Type B pancreatic cell (in vitro differentiated cells): ENCODE measurements at places on chromosomes 3 and 15.

- DNase-seq = no peak
Observed at GRCh38 chr3:133123636-133124035, 85.4 kb downstream of the TMEM108 start.

- DNase-seq = no peak
Observed at GRCh38 chr3:25665315-25666280, 891 bp upstream of the TOP2B start.

DNA sequence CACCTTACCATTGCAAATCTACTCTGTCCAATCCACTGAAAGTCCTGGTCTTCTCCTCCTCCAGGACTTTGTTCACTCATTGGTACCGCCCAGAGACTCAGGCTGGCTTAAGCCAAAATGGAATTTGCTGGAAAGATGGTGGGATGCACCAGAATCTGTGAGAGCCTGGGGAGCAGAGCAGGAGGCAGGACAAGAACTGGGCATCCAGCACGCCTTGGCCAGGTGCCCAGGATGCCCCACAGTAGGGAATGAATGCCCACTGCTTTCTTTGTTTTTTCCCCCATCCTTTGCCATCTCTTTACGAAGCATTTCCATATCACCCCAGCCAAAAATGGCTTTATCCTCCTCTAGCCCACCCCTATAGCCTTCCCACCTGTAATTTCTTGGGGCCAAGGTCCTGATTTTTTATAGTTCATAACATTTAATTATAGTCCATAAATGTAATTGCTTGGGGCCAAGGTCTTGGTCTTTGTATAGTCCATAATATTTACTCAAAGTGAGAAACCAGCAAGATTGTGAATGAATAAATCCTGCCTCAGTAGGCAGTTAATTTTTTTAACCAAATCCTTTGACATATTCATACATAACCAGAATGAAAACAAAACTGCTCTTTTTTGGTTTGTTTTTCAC, 23.3 kb upstream of the IREB2 start:
- no peak for DNase-seq

GRCh38 chr3:188262913-188263683, 109.1 kb downstream of the LPP start:
- no peak for DNase-seq

GRCh38 chr3:15585111-15585845, 16.1 kb downstream of the HACL1 start:
- no peak for DNase-seq

DNA sequence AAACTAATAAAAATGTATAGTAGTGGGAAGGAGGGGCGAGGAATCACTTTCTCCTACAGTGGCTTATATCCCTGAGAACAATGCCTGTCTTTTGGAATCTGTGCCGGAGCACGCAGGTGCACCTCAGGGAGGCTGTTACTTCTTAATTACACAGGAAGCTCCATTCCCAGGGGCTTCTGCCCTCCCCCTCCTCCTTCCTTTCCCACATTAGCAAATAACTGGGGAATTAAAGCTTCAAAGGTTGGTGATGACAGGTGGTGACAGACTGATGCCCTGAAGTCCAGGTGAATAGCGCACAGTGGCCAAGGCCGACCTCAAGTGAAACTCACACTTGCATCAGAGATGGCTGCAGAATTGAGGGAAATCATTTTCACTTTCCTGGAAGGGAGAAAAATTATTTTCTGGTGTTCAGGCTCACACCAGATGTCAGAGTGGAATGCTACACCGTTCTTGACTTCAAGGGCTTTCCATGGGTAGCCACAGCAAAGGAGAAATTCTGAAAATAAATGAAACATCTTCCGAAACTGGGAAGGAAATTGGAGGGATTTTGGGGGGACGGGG, 3.7 kb downstream of the GRAMD2A start:
- DNase-seq = no peak

GRCh38 chr15:43165801-43166325, 19.3 kb upstream of the CCNDBP1 start:
- no peak for DNase-seq
